SJSA1 (cell line): ENCODE measurements at places on chromosomes 5 and 9. TPM values are rescaled to one million over a fixed set of nuclear protein-coding genes. Genes with fewer than 3 reads are reported as not detected.

Gene HRCT1
- 0.63 TPM in 1 of 2 replicates, not detected in the other for total RNA-seq

Gene ERMP1
- 1.7 and 3.2 TPM in 2 replicates for total RNA-seq

Gene KIF4B
- not detected in 2 replicates for total RNA-seq

Gene GRIA1
- not detected in 2 replicates for total RNA-seq

Gene PALM2AKAP2
- 18.2 and 35.7 TPM in 2 replicates for total RNA-seq

Gene FIBCD1
- 0.08 TPM in 1 of 2 replicates, not detected in the other for total RNA-seq

Gene PDE6A
- total RNA-seq: 0.05 TPM in 1 of 2 replicates, not detected in the other

Gene CRB2
- total RNA-seq: not detected in 2 replicates

Gene FXN
- 4.4 and 8.5 TPM in 2 replicates for total RNA-seq

Gene IFT74
- 7.0 and 7.1 TPM in 2 replicates for total RNA-seq

Gene SOX30
- total RNA-seq: 2.7 and 5.8 TPM in 2 replicates

Gene ARAP3
- total RNA-seq: 7.6 and 8.1 TPM in 2 replicates

Gene CAAP1
- 13.5 and 16.5 TPM in 2 replicates for total RNA-seq

Gene POLR3G
- total RNA-seq: 2.5 and 5.0 TPM in 2 replicates

Gene GRXCR2
- 0.21 TPM in 1 of 2 replicates, not detected in the other for total RNA-seq

Gene SPINK4
- not detected in 2 replicates for total RNA-seq

Gene IFNA2
- not detected in 2 replicates for total RNA-seq

Gene ITGA2
- 3.2 and 5.2 TPM in 2 replicates for total RNA-seq

Gene CHD1
- 27.3 and 61.0 TPM in 2 replicates for total RNA-seq

Gene PCDHGA10
- 1.2 and 2.9 TPM in 2 replicates for total RNA-seq

Gene OTP
- total RNA-seq: not detected in 2 replicates

Gene PROB1
- 0.25 and 0.58 TPM in 2 replicates for total RNA-seq
